ENCODE measurements at places on chromosomes 5 and 9.
A peak's percentile ranks its signal among the peaks of the same experiment; 100 is the strongest.

DNA sequence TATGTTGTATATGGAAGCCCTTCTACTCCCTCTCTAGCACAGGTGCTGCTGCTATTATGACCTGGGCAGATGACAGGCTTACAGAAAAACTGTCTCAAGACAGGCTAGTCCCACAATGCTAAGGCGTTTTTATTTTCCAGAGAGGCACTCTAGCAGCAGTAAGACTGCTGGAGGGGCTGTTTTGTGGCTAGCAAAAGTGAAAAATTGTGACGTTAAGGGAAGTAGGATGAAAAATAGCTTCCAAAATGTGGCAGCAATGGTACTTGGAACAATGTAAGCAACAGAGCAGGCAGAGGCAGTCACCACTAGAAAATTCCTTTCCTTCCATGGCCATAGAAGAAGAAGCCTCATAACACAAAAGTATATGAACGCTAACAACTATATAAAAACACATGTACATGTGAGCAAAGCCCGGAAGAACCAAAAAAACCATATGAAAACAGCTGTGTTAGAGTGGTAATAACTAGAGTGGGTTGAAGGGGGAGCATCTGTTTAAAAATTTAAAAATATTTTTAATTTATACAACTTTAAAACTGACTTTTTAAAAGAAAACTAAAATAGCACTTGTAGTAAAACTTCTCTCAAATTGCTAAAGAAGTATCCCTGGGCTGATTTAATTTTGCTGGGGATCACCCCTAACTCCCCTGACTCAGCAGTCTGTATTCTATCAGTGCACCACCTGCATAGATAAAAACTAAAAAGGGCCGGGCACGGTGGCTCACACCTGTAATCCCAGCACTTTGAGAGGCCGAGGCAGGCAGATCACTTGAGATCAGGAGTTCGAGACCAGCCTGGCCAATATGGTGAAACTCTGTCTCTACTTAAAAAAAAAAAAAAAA is 30.6 kb downstream of the CLINT1 start:
- no peak for DNase-seq

GRCh38 chr5:10250806-10251276 is 761 bp downstream of the CCT5 start:
- peak; percentile 33 for DNase-seq

- no peak for DNase-seq
Measured at GRCh38 chr5:39843767-39844166, 419.0 kb upstream of the DAB2 start.

DNA sequence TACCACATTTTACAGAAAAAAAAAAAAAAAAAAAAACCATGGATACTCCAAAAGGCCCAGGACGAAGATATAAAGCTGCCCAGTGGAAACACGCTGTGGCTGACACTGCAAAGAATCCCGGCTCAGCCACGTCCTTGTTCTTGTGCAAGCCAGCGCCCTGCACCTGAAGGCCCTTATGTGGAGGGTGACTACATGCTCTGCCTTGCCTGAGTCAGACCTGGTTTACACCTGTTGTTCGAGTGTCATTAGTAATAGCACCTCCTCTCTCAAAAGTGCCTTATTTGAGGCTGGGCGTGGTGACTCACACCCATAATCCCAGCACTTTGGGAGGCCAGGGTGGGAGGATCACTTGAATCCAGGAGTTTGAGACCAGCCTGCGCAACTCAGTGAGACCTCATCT is 54.3 kb upstream of the ZSWIM6 start:
- no peak for DNase-seq

DNA sequence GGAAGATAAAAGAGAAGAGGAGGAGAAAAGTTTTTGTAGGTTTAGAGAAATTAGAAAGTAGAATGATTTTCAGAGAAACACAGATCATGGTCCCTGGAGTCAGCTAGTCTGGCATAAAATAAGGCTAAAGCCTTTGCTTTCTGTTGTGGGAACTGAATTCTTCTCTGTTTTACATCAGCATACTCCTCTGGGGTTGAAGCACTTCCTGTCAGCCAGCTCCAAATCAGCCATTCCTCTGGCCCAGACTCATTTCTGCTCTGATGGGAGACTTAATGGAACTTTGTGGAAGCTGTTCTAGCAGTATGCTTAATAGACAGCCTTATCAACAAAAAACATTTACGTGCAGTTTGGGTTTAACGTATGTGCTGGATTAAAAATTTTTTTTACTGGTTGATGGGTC is 143.2 kb downstream of the HMHB1 start:
- peak; percentile 31 for DNase-seq

DNA sequence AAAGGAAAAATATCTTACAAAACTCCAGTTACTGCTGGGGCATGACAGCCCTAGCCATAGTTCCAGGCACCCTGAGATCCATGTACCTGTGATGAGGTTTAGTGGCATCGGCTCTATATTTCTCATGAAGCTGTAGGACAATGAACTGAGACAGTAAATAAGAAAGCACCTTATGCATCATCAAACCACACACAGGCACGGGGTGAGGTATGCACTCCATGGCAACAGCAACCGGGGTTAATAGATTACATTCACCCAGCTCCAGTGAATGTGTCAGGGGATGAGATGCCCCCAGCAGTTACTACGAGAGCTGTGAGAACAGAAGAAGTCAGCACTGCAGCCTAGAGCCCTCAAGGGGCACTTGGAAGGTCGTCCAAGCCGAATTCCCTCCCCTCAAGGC is 162.0 kb upstream of the S1PR3 start:
- DNase-seq = no peak

DNA sequence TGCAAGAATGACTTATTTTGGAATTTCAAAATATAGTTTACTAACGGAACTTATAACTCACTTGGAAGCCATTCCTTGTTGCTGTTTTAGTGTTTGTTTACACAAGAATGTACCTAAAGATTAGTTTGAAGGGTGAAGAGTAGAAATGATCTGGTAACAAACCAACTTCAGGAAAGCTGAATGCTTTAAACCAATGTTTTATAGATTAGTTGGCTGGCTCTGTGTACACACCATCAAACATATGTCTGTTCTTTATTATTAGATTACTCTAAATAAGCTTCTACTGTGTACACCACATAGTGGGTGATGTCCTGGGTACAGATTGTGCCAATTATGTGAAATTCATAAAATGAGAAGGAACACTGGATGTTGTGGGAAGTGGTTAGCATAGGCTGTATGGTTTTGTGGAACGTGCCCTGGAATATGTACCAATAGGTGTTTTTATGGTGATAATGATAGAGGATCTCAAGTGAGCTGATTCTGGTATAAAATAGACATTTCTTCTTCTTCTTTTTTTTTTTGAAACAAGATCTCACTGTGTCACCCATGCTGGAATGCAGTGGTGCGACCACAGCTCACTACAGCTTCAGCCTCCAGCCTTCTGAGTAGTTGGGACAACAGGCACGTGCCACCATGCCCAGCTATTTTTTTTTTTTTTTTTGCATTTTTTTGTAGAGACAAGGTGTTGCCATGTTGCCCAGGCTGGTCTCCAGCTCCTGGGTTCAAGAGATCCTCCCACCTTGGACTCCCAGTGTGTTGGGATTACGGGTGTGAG is 109.3 kb upstream of the DHFR start:
- no peak for DNase-seq

DNA sequence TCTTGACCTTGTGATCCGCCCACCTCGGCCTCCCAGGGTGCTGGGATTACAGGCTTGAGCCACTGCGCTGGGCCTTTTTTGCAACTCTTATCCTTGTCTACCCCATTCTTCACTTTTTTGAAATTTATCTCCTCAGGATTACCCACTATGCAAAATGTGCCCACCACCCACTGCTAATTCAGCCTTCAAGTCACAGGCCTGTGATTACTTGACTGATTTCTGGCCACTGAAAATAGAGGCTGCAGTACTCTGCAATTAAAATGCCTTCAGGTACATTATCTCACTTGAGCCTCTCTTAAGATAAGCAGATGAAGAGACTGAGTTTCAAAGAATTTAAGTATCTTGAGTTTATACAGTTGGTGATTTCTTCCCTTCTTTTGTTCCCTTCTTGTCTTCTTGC is 112.4 kb upstream of the SPATA31D4 start:
- DNase-seq = no peak

GRCh38 chr5:141897425-141897824 is 19.2 kb upstream of the PCDH1 start:
- DNase-seq = no peak

- DNase-seq = no peak
Measured at GRCh38 chr5:162026803-162027202, 40.8 kb upstream of the GABRG2 start.

DNA sequence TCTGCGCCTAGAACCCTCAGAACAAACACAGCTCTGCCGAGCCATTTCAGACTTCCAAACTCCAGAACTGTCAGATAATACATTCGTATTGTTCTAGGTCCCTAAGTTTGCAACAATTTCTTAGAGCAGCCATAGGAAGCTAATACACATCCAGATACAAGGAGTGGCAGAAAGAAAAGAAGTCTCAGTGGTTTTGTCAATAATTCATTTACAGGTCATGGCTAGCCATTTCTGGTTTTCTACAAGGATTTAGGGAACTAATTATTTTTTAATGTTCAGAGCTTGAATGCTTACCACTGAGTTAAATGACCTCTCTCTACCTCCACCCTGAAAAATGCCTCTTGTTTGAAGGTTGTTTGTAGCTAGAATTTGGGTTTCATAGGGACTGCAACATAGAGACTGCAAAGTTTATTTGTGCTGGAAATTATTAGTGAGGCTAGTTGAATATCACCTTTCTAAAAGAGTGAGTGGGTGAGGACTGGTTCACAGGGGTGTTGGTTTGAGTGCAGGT is 15.5 kb upstream of the ERMP1 start:
- no peak for DNase-seq

DNA sequence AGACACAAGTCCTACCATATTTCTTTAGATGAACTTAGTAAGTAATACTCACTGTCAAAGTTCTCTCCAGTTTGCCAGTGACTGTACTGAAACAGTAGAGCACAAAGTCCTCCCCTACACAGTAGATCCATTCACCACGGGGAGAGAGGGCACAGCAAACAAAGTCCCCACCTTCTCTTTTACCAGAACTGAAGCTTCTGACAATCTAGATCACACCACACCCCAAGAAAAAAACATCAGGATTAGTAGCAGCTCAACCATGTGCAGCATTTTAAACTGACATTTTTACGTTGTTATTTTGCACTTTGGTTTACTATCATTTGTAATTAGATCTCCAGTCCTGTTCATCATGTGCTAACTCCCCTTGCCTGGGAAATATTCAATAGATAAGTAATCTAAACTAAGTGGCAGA is 23.0 kb downstream of the DNAJA1 start:
- no peak for DNase-seq

DNA sequence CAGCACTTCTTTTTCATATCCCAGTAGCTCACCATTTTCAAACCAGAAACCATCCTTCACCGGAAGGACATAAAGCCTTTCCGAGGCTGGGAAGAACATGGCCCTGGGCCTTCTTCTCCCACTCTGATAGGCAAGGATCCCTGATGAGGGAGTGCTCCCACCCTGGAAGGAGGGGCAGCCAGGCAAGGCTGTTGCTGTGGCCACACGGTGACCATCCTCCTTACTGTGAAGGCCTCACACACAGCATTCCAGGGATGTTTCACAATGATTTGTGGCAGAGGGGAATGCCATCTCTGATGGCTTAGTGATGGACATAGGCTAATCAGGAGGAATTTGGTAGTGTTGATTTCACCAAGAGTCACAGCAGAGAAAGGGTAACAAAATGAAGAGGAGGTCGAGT is 130.7 kb downstream of the ADAMTS12 start:
- no peak for DNase-seq
